ENCODE measurements at places on chromosomes 7 and 10.

DNA sequence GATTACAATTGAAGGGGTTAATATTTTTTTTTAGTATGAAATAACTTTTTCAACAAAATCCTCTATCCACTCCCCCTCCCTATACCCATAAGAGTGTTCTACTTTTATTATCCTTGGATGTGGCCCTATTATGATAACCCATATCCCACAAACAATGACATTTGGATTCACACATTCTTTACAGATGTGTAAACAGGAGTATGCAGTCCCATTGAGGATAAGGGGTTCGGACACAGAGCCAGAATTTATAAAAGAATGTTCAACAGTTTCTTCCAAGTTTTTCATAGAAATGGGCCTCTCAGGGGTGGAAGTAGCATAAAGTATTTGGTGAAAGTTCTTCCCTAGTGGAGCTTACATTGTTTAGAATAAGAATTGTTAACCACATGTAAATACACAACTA lies 16.1 kb upstream of the PCLO start:
- no peak for DNase-seq

GRCh38 chr7:73977619-73978618 lies 50.1 kb upstream of the ELN start:
- no peak for DNase-seq

DNA sequence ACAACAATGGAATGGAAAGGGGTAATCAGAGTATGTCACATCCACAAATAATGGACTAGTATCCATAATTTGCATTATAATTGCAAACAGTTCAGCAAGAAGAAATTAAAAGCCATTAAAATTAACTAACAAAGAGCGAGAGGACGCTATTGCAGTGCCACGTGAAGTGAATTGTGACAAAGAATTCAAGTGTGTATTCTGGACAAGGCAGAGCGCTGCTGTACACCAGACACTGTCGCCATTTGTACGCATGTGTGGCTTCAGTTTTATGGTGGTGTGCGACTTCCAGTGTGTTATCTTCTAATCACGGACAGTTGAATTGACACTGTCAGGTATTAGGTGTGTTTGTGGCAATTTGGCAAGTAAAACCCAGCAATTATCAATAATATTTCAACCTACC lies 11.3 kb downstream of the CYP3A5 start:
- DNase-seq = no peak

DNA sequence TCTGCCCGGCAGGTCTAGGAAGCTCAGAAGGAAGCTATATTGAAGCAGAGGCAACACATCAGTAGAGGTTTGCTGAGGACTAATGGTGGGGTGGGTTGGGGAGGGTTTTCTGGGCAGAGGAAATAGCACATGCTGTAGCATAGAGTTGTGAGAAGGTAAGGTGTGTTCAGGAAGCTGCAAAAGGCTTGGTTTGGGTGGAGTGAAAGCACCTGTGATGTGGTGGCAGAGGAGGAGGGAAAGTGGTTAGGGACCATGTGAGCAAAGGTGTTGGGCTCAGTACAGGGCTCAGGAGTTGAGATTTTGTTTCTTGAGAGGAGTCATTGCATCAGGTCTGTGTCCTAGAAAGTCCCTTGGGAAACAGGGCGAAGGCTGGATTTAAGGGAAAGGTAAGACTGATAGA lies 294.6 kb downstream of the SORCS3 start:
- DNase-seq = no peak

DNA sequence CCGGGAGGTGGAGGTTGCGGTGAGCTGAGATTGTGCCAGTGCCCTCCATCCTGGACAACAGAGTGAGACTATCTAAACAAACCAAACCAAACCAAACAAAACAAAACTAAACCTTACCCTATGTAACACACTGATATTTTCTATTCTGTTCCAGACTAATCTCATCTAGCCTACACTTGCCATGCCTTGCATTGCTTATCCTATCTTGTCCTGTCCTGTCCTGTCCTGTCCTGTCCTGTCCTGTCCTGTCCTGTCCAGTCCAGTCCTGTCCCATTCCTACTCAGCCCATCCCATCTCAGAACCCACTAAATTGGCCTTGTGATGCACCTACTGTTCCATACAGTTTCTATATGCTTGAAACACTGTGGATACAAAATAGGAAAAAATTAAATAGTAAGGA lies 64.7 kb upstream of the HDAC9 start:
- no peak for DNase-seq

DNA sequence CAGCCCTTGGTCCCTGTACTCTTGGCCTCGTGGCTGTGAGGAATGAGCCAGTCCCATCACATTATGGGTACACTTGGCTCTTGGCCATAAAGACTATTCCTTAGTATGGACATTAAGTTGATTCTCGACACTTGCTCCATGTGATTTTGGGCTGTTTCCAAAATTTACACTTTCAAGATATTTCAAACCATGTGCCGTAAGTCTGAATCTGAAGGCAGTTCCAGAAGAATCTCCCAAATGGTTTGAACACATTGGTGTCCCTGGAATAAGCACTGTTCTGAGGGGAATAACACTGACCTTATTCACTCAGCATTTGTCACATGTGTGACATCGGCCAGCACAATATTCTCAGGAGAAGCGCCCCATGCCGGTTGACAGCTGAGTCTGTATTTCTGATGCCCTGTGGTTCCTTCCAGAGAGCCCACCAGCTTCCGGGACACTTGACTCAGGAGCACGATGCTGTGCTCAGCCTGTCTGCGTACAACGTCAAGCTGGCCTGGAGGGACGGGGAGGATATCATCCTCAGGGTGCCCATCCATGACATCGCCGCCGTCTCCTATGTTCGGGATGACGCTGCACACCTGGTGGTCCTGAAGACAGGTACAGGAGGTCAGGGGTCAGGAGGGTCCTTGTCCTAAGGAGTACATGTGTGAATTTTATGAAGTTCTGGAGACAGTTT lies 24.6 kb downstream of the NACAD start:
- no peak for DNase-seq

DNA sequence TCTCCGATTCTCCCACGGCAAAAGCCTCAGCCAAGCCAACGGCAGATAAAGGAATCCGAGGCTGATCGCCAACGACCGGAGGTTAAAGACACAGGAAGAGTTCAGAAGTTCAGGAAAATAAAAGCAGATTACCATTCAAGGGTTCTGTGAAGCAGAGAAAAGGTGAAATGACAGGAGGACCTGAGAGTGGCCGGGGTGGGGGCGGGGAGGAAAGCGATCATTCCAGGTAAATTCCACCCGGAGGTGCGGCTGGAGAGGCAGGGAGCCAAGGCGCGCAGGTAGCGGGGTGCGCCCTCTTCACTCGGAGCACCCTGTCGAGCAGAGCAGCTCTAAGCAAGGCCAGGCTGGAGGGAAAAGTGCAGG lies 35.3 kb upstream of the SEPHS1 start:
- no peak for DNase-seq

DNA sequence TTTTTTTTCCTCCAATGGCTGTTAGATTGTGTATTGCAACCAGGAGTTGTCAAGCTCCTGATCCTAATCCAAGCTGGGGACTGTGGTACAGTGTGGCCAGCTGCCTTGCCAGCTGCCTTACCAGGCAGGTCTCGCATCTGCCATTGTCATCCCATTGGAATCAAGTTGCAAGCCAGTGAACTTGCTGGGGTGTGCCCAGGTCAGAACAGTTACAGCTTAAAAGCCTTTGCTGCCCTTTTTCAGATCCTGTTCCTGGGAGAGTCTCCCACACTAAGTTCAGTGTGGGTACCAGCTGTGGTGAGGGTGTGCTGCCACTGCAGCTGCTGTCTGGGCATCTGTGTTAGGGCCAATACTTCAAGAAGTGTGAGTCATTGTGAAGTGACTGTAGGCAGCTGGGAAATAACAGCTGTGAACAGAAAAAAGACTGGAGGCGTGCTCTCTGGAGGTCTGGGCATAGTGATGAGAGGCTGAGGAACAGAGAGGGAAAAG lies 72.8 kb downstream of the CCNY start:
- peak; percentile 23 for DNase-seq

- no peak for DNase-seq
Measured at GRCh38 chr10:106310596-106310995, 853.9 kb downstream of the SORCS1 start.

DNA sequence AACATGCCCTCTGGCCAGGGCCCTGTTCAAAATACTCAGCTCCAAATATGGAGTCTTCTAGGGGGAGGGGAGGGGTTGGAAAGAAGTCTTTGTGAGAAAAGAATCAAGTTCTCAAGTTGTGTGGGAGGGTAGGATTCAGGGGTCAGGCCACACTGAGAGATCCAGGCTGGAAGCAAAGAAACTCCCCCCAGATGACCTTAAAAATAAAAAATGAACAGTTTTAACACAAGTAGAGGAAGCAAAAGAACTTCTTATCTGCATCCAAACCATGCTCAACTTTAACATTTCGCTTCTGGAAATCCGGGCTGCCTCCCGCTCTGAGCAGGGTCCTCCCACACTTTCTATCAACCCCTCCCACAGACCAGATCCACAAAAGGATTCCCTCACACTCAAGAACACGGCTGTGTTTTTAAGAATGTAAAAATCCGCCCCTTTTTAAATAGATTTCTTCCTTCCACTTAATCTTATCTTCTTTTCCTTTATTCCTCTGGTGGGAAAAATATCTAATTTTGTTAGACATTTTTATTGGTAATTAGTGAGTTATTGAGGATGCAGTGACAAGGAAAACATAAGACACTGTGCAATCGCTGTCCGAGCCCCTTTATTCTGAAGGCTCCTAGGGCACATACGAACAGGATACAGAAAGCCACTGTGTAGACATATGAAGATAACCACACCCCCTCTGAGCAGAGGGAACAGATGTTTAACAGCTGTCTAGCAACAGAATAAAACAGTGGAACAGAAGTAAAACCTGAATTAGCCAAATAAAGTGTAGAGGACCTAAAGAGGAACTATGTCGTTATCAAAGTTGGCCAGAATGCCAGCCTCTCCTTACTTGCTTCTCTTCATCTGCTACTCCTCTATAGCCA lies 43.8 kb downstream of the CYTH3 start:
- no peak for DNase-seq

DNA sequence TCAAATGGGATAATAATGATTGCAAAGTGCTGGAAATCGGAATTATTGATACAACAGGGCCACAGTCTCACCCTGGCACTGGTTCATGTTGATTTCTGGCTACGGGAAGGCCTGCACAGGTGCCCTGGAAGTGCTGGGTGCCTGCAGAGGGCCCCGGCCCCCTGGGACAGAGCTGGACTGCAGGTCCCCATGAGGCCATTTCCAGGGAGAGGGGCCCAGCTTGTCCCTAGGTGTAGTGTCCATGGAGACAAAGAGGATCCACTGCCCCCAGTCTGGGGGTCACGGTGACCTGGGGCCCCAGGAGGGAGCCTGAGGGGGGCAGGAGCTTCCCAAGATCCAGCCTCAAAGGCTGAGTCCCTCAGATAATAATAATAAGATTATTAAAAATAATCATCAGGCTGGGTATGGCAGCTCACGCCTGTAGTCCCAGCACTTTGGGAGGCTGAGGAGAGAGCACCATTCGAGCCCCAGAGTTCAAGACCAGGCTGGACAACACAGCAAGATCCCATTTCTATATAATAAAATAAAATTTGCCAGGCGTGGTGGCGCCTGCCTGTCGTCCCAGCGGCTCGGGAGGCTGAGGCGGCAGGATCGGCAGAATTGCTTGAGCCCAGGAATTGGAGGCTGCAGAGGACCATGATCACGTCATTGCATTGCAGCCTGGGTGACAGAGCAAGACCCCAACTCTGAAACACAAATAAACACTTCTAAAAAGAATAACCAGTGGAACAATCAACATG lies 98.1 kb downstream of the MICALL2 start:
- DNase-seq = no peak

DNA sequence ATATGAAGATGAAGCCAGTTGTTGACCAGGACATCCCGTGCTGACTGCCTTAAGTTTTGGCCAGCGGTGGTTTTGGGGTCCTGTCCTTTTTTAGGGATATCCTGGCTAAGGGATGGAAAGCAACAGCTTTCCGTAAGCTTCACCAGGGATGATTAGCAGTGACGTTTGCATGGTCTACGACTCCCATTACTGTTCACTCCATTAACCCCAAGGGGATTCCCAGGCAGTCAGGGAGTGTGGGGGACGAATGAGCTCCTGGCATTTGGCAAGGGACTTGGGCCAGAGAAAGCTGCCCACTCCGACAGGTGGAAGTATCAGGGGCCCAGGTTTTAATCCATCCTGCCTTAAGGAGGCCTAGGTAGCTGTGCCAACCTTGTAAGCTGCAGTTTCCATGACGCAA lies 66.8 kb downstream of the ITGB1 start:
- no peak for DNase-seq
